HCT116 (cell line): ENCODE measurements at places on chromosomes 4 and X. TPM values are rescaled to one million over a fixed set of nuclear protein-coding genes. Genes with fewer than 3 reads are reported as not detected.

- no peak for DNase-seq
Observed at GRCh38 chrX:42463706-42464490, 314.1 kb downstream of the PPP1R2C start.

DNA sequence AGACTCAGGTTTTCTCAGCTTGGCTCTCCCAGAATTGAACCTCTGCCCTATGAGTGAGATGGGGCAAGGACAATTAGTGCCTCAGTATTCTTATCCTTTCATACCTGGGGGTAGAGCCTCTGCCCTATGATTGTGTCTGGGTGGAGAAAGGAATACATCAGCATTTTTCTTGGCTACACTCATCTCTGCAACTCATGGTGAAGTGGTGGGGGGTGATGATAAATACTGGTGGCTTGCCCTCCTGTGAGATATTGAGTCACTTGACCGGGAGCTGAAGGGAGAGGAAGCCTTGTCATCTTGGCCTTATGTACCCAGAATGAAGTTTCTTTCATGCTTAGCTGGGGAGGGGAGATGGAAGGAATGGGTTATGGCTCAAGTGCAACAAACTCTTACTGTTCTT, 71.3 kb upstream of the ENOX2 start:
- no peak for DNase-seq

GRCh38 chr4:159158985-159159384, 56.1 kb downstream of the RAPGEF2 start:
- no peak for DNase-seq

- DNase-seq = peak; percentile 6
Observed at GRCh38 chrX:25523574-25524540, 508.1 kb upstream of the ARX start.

GRCh38 chrX:125291124-125291523, 28.5 kb upstream of the TEX13C start:
- no peak for DNase-seq

- DNase-seq = no peak
Observed at GRCh38 chr4:121182296-121182695, 18.2 kb upstream of the TNIP3 start.

DNA sequence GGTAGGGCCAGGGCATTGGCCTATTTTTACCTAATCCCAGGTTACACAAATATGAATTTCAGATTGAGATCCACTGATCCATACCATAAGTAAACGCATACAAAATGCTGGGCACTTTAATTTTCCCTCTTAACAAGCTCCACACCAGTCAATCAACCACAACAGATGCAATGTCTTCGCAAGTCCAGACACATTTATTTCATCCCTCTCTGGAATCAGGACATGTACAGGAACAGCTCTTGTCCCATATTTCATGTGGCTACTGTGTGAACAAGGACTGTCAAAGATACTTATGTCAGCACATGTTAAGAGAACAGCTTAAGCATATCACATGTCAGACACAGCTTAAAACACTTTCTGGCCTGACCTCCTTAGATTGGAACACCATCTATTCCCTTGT, 145.9 kb downstream of the PPP3CA start:
- no peak for DNase-seq

DNA sequence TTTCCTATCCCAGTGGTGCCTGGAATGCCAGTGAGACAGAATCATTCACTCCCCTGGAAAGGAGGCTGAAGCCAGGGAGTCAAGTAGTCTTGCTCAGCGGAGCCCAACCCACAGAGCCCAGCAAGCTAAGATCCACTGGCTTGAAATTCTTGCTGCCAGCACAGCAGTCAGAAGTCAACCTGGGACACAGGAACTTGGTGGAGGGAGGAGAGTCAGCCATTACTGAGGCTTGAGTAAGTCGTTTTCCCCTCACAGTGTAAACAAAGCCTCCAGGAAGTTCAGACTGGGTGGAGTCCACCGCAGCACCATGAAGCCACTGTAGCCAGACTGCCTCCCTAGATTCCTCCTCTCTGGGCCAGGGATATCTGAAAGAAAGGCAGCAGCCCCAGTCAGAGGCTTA, 283.2 kb upstream of the CPEB2 start:
- no peak for DNase-seq

GRCh38 chr4:93749292-93749761, 79.2 kb upstream of the ATOH1 start:
- DNase-seq = no peak

DNA sequence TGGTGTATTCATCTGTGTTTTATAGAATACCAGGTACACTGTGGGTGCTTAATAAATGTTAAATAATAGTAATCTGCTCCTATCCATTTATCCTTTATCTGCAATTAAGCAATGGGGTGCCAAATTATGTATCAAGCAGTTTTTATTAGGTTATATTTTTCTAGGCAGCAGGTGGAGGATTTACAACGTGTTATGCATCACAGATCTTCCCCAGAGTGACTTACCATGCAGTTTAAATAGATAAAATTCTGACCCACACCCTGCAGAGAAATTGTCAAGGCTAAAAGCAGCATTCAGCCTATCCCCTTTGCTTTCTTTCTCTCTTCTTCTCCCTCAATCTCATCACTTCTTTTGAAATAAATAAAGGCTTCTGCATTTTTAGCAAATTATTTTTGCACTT, 306.4 kb downstream of the CXXC4 start:
- no peak for DNase-seq

The FAM184B gene
- 0.07 TPM for total RNA-seq

The VGLL1 gene
- not detected for total RNA-seq

The MGARP gene
- 0.22 TPM for total RNA-seq

The GCNA gene
- total RNA-seq = 0.98 TPM
